ENCODE measurements at places on chromosomes 5 and 9. TPM values are rescaled to one million over a fixed set of nuclear protein-coding genes. Genes with fewer than 3 reads are reported as not detected.

The TMEFF1 gene
- 5.2 TPM for total RNA-seq

The ACOT12 gene
- total RNA-seq = 1.1 TPM

The PFN3 gene
- total RNA-seq = not detected

The FYB1 gene
- total RNA-seq = 0.03 TPM

The ANKRD31 gene
- total RNA-seq = under 0.01 TPM

The TAF11L5 gene
- not detected for total RNA-seq

The TMEM174 gene
- total RNA-seq = not detected

The MRPS2 gene
- 13.8 TPM for total RNA-seq

The LCN1 gene
- 0.20 TPM for total RNA-seq

The ZNF354B gene
- 6.4 TPM for total RNA-seq

The PCDHGA7 gene
- 10.3 TPM for total RNA-seq

The SLC6A7 gene
- not detected for total RNA-seq

The SPATA31C1 gene
- total RNA-seq = not detected

Data from smooth muscle cell of the pulmonary artery (primary cell).